T follicular helper cell (primary cell): ENCODE measurements at places on chromosomes 6 and 20.

DNA sequence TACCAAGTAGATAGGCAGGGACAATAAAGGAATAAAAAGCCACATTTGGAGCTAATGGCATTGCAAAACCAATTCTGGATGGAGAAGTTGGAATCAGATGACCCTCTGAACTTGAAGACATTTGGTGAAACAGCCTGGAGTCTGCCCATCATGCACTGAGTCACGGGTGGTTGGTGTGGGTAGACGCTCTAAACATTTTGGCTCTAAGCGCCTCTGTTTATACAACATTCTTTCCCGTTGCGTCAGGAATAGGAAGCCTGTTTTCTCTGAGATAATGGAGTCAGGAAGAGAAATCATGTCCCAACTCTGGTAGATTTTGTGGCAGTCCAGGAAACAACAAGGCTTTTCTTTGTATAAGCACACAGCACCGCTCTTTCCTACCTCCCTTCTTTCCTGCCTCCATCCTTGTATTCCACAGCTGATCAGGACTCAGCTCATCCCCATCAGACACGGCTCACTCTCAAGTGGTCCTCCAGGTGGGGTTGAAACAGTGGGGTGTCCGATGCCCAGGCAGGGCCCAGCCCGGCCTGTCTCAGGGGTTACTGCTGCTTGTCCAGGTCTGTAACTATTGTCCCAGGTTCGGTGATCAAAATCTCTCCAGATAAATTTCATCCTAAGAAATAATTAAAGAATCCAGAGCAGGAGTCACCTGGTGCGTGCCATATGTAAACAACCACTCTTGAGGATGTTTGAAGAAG is 12.1 kb upstream of the RAMACL start:
- DNase-seq: no peak

- DNase-seq: no peak
Observed at GRCh38 chr20:33069673-33070072, 9.8 kb upstream of the BPIFB4 start.

DNA sequence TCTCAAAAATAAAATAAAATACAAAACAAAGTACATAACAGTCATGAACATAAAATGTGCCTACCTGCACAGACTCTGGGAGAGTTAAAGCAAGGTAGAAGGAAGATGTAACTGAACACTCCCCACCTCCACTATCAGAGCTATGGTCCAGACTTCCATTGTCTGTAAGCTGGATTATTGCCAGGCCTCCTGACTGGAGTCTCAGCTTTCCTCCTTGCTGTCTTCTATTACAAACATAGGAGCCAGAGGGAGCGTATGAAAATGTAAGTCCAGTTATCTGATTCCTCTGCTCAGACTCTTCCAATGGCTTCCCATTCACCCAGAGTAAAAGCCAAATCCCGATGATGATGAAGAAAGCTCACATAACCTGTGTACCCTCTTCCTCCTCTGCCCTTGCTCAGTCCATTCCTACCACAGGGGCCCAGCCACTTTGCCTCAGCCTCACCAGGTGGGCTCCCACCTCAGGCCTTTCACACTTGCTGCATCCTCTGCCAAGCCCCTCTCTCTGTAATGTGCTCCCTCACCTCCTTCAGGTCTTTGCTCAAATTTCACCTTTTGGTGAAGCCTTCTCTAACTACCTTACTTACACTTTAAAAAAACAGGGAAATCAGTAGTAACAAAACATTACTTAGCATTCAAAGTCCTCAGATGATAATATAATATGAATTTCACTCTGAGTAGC is 194.1 kb downstream of the RIMS1 start:
- DNase-seq: no peak

DNA sequence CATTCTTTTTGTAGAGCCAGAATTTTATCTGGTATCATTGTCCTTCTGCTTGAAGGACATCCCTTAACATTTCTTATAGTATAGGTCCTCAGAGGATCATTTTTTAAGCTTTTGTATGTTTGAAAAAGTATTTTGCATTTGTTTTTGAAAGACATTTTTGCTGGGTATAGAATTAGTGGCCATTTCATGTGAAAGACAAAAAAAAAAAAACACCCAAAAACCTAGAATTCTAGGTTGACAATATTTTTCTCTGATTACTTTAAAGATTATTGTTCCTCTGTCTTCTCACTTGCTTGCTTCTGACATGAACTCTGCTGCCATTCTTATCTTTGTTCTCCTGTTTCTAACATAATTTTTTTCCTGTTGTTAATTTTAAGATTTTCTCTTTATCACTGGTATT is 75.7 kb upstream of the SLC22A16 start:
- DNase-seq: no peak

DNA sequence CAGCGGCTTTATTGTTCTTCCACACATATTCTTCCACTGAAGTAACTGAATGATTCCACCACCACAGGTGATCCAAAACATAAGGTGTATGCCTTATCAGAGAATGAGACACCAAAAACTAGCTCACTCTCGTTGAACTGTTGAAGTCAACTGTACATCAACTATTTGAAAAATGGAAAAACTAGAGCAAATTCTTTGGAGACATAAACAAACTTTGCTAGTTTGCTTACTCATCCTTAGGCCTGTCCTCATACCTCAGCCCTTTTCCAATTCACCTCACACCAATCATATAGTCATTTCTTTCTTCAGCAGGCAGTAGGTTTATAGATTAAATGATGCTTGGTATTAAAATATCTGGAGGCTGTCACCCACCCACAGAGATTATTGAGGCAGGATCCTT is 77.1 kb upstream of the RNF217 start:
- no peak for DNase-seq

GRCh38 chr6:18309046-18309445 is 44.7 kb upstream of the DEK start:
- no peak for DNase-seq

GRCh38 chr6:142871910-142872331 is 73.1 kb downstream of the HIVEP2 start:
- peak; percentile 48 for DNase-seq

GRCh38 chr6:152268846-152269442 is 368.2 kb downstream of the SYNE1 start:
- no peak for DNase-seq

DNA sequence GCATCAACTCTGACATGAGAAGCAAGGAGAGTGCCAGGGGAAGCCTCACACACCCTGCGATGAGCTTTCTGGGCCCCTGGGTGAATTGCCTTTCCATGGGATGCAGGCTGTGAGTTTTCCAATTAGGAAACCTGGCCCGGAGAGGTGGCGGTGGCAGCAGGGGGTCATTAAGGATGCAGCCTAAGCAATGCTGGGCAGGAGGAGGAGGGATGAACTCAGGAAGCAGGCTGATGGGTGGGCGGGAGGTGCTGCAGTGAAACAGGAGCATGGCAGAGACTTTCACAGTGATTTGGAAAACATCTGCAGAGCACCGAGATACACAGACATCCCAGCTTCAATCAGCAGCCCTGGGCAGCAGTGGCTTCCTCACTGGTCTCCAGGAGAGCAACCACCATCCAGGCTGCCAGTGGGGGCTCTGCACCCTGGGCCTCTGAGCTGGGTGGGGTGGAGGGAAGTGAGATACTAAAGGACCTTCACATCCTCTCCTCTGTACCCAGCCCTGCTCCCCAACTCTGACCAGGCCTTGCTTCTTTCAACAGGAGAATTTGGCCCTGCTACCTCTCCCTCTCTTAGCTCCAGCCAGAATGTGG is 44.9 kb downstream of the LRFN2 start:
- DNase-seq: no peak
